Esophagus squamous epithelium (tissue), 5 donors: ENCODE measurements at places on chromosomes 2 and 18.
A peak's percentile ranks its signal among the peaks of the same experiment; 100 is the strongest.

DNA sequence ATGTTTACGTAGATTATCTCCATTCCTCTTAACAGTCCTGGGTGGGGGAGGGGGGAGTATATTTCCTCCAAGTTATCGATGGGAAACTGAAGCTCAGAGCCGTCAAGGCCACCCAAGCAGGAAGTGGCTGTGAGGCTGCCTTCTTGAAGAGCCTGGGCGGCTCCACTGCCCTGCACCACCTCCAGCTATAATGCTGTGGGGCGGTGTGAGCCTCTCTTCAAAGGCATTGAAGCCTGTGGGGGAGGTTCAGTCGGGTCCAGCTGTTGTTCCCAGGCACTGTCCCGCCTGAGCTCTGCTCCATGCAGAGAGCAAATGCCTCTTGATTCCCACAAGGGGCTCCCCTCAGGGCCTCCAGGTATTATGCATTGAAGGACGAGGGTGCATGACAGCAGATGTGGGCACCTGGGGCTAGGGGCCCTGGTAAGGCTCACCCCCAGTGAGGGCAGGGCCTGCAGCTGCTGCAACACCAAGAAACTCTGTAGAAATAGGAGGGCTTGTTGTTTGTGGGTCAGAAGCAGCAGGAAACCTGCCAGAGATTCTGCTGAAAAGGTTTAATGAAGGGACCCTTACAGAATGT, 29.5 kb upstream of the LAPTM4A start:
- DNase-seq, result no peak

GRCh38 chr2:185757356-185757755, 18.8 kb downstream of the FSIP2 start:
- no peak for DNase-seq

GRCh38 chr2:20291106-20291564, 59.5 kb downstream of the PUM2 start:
- DNase-seq, result no peak

DNA sequence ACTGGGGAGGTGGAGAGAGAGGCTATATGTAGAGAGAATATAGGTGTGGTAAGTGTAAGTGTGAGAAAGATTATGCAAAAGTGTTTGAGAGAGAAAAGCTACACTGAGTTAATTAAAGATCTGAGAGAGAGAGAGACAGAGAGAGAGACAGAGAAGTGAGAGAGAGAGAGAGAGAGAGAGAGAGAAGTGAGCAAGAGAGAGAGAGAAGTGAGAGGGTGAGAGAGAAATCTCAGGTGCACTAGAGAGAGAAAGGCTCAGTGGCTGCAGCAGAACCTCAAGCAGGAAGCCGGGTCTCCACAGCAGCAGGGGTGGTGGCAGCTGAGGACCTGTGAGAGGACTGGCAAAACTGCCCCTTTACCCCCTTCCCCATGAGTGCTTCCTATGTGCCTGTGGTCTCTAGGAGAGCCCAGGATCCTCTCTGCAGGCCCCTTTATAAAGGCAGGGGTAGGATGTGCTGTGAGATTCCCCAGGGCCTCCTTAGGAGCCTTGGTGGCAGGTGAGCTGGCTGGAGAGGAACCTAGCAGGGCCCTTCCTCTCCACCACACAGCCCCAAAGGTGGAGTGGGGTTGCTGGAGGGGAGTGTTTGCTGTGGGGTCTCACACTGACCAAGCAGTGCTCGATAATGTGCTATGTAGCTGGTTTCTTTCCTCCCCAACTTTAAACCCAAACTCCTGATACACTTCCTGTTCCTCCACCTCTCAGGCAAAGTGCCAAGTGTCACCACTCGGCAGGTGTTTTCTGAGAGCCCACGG, 52.6 kb downstream of the SLC4A5 start:
- DNase-seq, result no peak

GRCh38 chr18:49926106-49926745, 112.9 kb upstream of the ACAA2 start:
- no peak for DNase-seq

GRCh38 chr2:23801396-23801795, 125.5 kb downstream of the ATAD2B start:
- DNase-seq, result no peak

DNA sequence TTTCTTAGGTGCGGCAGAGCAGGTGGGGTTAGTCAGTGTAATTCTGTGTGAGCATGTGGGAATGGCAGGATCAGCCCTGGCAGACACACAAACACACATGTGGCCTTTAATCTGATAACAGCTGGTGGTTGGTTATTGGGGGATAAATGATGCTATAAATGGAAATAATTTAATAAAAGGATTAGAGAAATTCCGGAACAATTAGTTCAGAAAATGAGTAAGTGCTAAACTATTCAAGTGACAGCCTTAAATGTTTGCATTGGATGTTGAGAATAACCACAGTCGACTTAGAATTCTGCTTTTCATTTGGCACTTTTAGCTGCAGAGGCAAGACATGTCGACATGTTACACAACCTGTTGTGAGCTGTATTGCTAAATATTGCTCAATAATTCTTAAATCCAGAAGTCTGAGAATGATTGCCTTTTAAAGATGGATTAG, 7.2 kb downstream of the SMYD1 start:
- no peak for DNase-seq

- no peak for DNase-seq
Measured at GRCh38 chr2:9398881-9399780, 24.2 kb downstream of the ITGB1BP1 start.

DNA sequence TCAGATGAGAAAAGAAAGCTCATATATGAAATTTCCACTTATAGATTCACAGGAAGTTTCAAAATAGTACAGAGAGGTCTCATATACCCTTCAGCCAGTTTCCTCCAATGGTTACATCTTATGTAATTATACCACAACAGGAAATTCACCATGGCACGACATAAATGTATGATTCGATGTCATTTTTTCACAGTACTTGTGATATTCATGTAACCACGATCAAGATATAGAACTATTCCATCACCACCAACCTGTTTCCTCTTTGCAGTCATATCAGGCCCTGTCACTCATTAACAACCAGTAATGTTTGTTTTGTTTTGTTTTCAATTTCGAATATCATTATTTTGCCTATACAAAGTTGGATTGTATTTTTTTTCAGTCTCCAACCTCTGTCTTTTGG, 314.3 kb upstream of the POU3F3 start:
- DNase-seq, result no peak

GRCh38 chr2:234823877-234824376, 127.9 kb upstream of the SH3BP4 start:
- DNase-seq, result no peak

DNA sequence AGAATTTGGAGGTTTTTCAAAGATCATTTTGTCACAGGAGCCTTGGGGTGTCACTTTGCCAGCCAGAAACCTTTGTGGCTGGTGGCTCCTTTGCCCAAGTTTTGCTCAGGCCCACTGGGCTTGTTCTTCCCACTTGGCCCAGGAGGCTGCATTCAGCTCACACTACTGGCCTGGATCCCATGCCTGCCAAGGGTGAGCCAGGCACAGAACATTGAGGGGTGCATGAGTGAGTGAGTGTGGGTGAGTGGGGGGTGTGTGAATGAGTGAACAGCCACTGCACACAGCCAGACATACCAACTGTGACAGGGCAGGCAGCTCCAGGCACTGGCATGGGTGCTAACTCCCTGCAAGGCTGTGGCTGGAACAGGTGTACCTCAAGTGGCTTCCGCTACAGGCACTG, 39.6 kb downstream of the FAM171B start:
- DNase-seq, result no peak

- DNase-seq, result peak; percentile 13
Measured at GRCh38 chr2:217434180-217434975, 568.4 kb downstream of the TNS1 start.

- DNase-seq, result no peak
Measured at GRCh38 chr18:59358414-59358711, 702 bp downstream of the LMAN1 start.

- DNase-seq, result no peak
Measured at GRCh38 chr2:37026050-37026449, 58.1 kb downstream of the HEATR5B start.

GRCh38 chr18:49319590-49319989, 140.9 kb downstream of the DYM start:
- DNase-seq, result no peak

DNA sequence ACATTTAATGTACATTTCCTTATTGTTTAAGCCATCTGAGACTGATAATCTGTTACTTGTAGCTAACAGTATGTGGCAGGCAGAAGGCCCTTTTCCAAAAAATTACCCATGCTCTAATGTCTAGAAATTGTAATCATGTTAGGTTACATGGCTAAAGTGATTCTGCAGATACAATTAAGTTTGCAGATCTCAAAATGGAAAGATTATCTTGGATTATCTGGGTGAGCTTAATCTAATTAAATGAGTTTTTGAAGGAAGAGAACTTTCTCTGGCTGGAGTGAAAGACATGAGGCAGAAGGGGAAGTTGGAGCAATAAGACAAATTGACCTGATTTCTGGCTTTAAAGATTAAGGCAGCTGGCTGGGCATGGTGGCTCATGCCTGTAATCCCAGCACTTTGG, 76.3 kb downstream of the MBD2 start:
- no peak for DNase-seq

GRCh38 chr2:176601066-176601465, 331.8 kb downstream of the MTX2 start:
- DNase-seq, result no peak

DNA sequence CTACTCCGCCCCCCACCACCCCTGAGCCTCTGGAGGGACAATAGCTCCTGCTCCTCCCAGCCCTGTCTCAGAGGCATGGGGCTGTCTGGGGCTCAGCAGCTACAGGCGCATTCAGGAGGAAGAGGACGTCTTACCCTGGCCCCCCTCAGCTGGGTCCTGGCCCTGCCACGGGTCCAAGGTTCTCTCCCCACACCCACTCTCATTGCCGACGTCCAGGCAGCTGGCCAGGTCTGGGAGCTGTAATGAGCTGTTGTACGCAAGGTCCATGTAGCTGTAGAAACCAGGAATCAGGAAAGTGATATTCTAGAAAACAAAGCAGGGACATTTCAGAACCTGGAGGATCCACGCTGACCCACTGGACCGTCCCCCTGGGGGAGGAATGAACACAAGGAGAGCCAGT, 13.5 kb downstream of the PASK start:
- DNase-seq, result no peak

- DNase-seq, result no peak
Measured at GRCh38 chr2:21372654-21373053, 248.9 kb downstream of the TDRD15 start.

GRCh38 chr2:73359915-73360697, 25.5 kb upstream of the ALMS1 start:
- DNase-seq, result no peak

DNA sequence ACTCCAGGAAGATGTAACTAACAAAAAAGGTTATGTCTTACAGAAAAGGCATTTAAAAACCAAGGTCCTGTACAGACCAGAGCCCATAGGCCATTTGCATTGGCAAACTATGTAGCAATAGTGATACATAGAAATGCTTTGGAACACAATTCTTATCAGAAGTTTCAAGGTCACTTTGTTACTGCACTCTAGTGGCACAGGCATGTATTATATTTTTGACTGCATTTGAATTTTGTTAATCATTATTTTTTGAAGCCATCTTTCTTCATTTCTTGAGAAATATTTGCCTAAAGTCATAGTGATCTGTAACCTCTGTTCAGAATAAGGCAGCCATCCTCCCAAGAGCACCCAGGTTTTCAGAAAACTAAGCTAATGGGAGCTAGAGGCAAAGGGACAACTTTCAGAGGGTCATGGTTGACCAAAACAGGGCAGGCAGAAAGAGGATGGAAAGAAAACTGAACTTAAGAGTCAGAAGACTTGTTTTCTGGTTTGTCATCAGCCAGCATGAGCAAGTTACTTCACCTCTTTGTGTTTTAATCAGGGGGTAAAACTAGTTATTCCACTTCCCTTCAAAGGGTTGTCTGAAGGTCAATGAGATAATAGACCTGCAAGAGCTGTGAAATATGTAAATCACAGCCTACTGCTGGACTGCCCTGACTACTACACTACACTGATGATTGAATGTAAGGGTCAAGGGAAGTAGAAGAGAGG, 41.5 kb downstream of the SLC38A11 start:
- DNase-seq, result no peak

- DNase-seq, result no peak
Measured at GRCh38 chr2:132583666-132584360, 86.2 kb downstream of the LYPD1 start.

DNA sequence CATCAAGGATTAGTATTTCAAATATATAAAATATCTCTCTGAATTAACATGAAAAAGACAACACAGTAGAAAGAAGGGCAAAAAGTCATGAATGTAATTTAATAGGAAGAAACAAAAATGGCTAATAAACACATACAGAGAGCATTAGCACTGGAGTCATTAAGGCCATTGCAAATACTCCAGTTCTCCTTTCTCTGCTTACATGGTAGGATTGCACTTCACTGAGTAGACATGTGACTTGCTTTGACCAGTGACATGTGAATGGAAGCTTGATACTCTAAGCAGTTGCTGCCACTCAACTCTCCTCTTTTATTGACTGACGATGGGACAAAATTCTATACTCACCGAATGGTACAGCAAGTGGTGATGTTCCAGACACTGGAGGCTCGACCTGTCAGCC, 153.9 kb upstream of the LGALSL start:
- no peak for DNase-seq

DNA sequence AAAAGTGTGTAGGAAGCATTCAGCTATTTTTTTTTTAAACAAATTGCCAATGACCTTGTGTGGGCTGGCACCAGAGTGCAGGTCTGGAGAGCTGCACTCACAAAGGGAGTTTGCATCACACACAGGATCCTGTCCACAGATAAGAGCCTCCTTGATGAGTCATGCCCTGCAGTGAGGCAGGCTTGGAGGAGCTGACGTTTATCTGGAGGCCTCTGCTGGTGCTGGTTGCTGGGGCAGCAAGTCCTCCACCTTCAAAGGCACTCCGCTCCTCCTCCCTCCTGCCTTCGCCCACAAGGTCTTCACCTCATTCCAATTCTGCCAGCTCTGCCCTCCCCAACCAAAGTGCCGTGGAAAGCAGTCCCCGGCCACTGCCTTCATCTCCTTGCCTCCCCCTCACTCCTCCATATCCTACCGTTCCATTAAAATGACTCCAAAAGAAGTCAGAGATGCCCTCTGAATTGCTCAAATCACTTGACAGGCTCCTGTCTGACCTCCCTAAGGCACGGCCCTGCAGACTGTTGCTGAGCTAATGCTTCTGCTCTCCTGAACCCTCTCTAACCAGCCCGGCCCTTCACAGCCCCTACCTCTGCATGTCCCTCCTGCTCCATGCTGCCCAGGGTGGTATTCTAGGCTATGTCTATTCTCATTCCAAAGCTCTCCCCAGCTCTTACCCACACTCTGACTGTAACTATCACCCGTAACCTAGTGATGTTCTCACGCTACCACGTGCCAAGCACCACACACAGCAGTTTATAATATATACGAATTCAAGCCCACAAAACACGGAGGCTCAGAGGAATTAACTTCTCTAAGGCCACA, 30.9 kb downstream of the LONRF2 start:
- DNase-seq, result no peak

GRCh38 chr2:32220445-32220844, 44.2 kb downstream of the NLRC4 start:
- DNase-seq, result no peak

GRCh38 chr2:219748671-219749570, 121.5 kb downstream of the SLC4A3 start:
- no peak for DNase-seq
